ENCODE measurements at places on chromosomes 11 and 22.

DNA sequence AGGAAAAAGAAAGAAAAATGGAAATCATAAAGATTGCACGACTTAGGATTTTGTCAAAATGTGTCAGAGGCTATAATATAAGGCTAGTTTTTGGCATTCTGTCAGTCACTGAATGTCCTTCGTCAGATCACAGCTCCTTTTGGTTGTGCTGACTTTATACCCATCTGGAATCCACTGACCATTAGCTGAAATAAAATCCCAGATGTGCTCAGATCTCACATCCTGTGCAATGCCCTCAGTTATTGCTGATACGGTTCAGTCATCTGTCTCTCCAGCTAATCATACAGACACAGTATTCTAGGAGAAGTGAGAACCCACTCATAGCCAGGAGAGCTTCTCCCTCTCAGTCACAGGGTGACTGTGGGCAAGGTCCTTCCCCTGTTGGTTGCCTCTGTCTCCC, 11.5 kb downstream of the CD44 start:
- DNase-seq = no peak

DNA sequence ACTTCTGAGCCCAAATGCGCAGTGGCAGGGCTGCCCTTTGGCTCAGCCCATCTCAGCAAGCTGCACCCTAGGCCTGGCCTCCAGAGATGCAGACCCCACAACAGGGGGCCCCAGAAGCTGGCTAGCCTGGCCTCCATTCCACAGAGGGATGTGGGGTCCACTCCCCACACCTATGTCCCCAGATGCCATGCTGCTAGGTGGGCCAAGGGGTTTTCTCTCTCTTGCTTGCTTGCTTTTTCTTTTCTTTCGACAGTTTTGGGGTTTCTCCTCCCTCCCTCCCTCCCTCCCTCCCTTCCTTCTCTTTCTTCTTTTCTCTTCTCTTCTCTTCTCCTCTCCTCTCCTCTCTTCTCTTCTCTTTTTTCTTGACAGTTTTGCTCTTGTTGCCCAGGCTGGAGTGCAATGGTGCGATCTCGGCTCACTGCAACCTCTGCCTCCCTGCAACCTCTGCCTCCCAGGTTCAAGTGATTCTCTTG, 9.6 kb downstream of the SCARF2 start:
- no peak for DNase-seq

DNA sequence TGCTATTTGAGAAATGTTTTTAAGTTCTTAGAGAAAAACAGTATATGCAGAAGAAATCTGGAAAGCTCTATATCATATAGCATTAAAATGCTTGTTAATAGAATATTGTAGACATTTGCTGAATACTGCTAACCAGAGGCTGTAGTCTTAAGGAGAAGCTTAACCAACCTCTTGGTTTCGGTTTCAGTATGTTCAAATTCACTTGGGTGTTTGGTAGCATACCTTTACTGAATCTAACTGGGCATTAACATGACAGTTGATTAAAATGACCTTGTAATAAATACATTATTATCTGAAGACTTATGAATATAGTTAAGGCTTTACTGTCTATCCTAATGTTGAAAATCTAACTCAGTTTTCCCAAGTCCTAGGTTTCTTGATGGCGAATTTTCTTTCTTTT, 5.4 kb downstream of the PCF11 start:
- DNase-seq = no peak

DNA sequence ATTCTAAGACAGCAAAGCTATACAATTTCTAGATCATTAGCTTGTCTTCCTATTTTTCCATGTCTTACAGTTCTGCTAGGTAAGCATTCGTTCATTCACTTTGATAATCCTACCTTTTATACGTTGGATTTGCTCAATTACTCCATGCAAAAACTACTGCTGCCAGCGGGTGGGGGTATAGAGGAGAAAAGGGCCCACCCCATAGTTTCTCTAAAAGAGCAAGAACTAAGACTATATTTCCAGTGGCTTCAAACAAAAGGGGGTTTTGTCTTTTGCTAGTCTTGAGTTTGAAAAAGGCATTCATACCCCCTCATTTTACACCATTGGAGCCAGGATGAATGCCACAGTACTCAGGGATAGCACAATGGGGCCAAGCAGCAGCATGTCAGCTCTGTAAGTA, 155.7 kb downstream of the WT1 start:
- DNase-seq = no peak

DNA sequence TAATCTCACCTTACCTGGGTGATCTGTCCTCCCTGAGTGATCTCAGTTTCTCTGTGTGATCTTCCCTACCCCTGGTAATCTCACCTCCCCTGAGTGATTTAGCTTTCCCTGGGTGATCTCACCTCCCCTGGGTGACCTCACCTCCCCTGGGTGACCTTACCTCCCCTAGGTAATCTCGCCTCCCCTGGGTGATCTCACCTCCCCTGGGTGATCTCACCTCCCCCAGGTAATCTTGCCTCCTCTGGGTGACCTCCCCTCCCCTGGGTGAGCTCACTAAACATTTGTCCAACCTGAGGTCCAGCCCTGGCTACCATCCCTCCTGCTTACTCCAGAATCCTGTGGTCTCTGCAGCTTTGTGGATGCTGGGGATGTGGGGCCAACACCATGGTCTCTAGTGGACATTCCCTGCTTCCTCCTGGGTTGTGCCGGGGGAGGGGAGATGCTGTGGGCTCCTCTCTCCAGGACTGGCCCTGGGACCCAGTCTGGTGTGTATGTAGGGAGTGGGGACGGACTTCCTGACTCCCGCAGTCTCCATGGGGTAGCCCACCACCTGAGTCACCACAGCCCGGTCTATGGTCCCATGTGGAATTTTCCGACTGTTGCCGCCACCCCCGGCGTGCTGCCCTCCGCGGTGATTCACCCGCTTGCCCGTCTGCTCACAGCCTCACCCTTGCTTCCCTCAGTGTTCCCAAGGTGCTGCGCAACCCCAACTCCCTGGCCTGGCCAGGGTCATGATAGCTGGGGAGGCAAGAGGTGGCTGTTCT, 9.9 kb downstream of the LSP1 start:
- DNase-seq = no peak
